ENCODE measurements at places on chromosomes 16 and 17.

- no peak for DNase-seq
Measured at GRCh38 chr17:44356241-44356640, 7.4 kb downstream of the FAM171A2 start.

GRCh38 chr16:69741951-69742904 lies 12.5 kb downstream of the NOB1 start:
- peak; percentile 64 for DNase-seq

GRCh38 chr17:27602721-27603420 lies 28.1 kb upstream of the LGALS9 start:
- DNase-seq: peak; percentile 84

GRCh38 chr17:74547736-74548135 lies 1.8 kb upstream of the CD300C start:
- no peak for DNase-seq

DNA sequence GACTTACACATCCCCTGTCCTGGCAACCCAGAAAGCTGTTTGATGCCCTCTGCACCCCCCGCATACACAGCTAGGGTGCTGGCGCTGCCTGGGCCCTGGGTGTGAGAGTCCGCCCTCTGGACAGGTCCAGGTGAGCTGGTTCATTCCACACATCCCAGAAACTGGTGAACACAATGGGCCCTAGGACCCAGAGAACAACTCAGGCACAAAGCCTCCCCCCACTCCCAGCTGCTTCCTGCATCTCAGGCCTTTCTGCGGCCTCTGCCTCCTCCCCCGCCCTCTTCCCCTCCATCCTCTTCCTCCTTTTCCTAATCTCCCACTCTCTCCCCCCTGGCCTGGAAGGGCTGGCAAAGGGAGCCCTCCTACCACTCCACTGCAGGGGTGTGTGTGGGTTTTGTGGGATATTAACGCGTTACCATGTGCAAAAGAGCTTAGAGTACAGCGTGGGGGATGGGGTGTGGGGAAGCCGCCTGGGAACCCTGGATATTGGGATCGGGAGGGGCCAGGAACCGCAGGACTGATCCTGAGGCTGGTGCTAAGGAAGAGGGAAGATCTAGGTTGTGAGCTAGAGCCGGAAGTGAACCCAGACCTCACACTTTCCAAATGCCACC lies 1.6 kb upstream of the PPP1R9B start:
- DNase-seq: peak; percentile 88

DNA sequence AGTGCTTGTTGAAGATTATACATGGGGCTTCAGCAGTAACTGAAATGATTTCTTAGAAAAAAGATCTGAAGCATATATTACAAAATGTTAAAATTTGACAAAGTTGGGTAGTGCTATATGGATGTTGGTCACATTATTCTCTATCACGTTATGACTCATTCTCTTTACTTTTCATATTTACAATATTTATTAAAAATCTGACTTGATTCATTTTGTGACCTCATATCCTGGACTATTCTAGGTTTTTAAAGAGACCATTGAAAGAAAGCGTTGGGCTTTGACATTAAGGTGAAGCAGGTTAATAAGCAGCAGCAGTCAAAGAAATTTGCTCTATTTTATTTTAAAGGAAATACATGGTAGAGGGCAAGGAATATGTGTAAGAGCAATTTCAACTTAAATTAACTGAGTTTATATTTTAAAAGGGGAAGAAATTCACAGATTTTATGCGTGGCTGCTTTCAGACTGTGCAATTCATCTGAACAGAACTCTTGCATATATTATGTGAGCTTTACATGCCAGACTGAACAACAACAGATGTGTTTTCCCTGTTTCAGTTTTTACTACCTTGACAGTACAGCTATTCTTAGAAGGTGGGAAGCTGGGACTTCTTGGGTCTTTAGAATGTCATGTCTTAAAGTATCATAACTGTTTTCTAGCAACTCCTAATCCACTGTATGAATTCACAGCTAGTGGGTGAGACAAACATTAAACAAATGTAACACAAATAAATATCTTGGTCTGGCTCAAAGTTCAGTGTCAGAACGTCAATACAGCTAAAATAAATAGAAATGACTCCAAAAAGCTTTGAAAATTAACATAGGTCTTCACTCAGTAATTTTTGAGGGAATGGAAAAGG lies 10.4 kb upstream of the FAM20A start:
- DNase-seq: no peak

- DNase-seq: no peak
Measured at GRCh38 chr17:62140376-62140775, 75.3 kb upstream of the MED13 start.

- DNase-seq: peak; percentile 33
Measured at GRCh38 chr17:80992077-80992947, 671 bp downstream of the CHMP6 start.

DNA sequence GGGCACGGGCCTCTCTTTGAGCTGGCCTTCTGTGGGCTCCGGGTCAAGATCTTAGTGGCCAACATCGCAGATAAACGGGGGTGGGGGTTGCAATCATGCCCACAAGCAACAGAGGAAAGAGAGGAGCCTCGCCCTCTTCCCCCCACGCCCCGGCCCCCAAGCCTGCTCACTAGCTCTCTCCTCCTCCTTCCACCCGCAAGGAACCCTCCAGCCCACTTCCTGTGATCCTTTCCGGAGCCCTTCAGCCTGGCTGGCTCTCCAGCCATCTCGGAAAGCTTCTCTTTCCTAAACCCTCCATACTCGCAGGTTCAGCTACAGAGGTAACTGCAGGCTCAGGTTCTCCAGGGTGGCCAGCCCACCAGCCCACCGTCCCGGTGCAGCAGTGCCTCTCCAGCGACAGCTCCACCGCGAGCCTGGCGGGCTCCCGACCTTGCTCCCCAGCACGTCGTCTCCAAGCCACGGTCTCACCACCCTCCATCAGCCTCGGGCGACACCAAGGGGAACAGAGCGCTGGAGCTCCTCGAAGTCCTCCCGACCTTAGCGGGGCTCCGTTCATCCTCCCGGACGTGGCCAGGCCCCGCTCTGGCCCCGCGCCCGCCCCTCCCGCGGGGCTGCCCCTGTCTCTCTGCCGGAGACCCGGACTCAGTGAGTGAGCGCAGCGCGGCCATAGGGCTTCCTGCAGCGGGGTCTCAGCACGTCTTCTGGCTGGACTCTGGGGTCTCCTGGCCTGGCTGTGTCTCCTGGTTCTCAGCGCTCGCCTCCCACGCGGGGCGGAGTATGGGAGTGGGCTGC lies 12.9 kb upstream of the ODF4 start:
- DNase-seq: peak; percentile 46

DNA sequence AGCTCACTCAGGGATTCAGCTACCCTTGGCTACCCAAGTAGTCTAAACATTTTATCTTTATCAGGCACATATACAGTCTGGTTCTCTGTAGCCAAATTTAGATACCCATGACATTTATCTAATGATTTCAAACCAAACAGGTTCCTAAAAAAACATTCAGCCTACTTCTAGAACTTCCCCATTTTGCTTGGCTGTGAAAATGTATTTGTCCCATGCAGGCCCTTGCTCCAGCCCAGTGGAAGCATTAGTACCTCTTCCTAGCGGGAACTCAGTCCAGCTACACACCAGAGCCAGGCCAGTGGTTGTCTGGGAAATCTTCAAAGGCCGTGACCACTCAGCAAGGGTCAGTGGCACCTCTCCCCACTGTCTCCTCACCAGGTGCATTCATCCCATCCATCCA lies 26.2 kb upstream of the NAGLU start:
- no peak for DNase-seq

DNA sequence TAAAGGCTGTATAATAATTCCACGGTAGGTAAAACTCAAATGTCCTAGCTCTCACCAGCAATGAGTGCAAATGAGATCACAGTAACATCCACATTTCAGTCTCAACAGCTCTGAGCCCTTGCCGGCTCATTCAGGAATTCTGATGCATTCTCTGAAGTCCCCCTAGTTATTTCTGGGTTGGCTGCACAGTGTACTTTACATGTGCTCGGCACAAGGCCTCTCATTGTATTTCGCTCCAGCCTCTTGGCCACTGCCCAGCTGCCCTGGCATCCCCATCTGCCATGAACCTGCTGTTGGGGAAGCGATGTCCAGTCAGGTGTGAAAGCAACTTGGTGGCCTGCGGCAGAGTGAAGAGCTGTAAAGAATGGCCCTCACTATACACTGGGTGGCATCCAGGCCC lies 14.3 kb downstream of the PRCD start:
- peak; percentile 75 for DNase-seq

GRCh38 chr16:75027520-75028300 lies 28.9 kb downstream of the ZNRF1 start:
- DNase-seq: no peak

DNA sequence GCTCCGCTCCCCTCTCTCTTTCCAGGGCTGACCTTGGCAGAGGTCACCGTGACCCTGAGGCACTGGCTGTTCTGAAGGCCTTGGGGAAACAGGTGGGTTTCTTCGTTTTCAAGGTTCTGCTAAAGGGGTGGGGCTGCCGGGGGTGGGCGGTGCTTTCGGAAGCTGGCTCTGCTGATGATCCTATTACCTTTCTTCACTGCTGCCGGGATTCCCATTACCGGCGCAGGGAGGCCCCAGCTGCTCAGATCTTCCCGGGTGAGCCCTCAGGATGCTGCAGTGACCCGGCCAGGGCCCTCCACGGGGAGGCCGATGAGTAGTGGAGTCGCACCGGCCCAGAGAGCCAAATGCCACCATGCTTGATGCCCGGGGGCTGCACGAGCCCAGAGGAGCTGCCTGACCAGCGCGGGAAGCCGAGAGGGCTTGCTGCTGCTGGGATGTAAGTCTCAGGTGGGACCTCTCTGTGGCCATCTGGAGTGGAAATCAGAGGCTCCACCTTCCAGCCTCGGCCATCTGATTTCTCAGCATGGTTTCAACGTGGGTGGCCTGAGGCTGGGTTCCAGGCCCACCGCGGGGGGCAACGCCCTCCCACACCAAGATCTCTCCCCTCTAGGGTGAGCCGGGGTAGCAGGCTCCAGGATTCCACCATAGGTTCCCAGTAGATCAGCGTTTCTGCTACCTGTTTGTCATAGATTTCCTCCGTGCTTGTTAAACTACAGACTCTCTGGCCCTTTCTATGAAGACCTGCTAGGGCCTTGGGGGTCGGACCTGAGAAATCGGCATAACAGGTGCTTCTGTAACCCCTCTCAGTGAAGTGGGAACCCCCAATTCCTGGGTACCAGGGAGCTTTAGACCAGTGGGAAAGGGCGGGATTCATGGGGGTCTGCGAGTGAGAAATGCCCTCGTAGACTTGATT lies 21.6 kb upstream of the ADCY7 start:
- no peak for DNase-seq

DNA sequence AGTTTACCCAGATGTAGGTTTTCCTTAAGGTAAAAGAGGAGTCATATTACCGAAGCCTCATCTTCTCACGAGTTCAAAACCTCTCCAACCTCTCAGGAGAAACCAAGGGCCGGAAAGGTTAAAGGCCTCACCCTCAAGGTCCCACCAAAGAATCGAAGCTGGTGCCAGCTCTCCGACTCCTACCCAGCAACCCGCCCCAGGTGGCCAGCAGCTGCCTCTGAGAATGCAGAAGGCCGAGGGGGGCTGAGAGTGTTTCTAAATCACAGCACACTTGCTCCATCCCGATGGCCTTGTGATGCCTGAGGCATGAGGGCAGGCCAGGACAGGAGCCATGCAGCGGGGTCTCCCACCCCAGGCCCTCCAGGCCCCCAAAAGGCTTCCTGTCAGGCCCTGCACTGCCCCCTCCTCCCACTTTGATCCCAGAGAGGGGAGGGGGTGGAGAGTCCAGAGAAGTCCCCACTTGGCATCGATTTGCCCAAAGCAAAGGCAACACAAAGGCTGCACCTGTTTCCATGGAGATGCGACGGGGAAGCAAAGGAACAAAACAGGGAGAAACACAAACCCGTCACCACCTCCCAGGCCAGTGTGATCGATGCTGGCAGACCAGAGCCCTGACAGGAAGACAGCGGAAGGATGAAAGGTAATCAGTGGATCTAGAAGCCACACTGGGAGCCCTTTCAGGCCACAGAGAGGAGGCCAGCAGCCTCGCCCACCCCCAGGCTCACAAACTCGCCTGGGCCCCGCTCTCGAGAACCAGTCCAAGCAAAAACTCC lies 39.0 kb downstream of the CUEDC1 start:
- peak; percentile 58 for DNase-seq

DNA sequence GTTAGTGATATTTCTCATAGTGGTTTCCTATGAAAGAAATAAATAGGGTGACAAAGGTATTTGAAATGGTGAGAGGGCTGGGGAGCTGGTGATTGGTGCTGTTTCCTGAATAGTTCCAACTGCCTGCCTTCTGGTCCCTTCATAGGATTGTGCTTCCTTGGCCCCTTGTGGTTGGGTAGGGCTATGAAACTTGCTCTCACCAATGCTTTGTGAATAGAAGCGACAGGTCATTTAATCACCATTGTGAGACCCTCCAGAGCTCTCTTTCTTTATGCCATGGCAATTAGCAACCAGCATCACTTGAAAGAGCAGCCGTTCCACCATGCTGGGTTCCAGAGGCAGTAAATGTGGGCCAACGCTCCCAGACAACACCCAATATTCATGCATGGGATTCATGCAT lies 23.7 kb upstream of the WWOX start:
- DNase-seq: no peak

- DNase-seq: no peak
Measured at GRCh38 chr16:53084141-53084541, 29.4 kb downstream of the CHD9 start.

- DNase-seq: no peak
Measured at GRCh38 chr17:8953156-8953885, 12.2 kb downstream of the PIK3R5 start.

GRCh38 chr16:75256696-75257343 lies 5.4 kb upstream of the BCAR1 start:
- DNase-seq: peak; percentile 28

- DNase-seq: no peak
Measured at GRCh38 chr16:86775511-86775921, 197.2 kb downstream of the FOXL1 start.

GRCh38 chr16:10965440-10966061 lies 21.2 kb downstream of the CLEC16A start:
- no peak for DNase-seq

DNA sequence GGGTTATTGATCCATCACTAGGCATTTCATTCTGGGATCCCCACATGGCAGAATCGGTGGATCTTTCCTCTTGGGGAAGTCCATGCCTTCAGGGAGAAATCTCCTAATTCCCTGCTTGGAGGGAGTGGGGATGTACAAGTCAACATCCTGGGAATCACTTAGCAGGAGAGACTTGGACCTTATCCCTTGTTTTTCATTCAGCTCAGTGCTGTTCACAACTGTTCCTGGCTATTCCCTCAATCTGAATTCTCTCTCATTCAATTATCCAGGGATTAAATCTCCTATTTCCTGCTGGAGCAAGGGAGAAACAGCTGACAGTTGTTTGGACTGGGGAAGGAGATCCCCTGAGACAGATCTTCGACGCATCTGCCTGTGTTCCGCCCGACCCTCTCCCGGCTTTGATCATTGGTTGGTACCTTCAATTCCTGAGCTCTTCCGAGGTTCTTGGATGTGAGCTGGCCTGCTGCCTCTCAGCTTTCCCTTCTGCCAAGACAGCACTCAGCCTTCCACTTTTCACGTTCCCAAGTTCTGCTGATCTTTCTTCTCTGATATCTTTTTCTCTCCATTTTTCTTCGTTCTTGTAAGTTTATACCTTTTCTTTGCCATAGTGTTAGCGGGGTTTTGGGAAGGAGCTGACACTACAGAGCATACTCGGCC lies 115.4 kb upstream of the GNAO1 start:
- DNase-seq: no peak

GRCh38 chr16:73050201-73051099 lies 2.5 kb upstream of the ZFHX3 start:
- DNase-seq: no peak
